ENCODE measurements at places on chromosomes 6 and 20. TPM values are rescaled to one million over a fixed set of nuclear protein-coding genes. Genes with fewer than 3 reads are reported as not detected.

DNA sequence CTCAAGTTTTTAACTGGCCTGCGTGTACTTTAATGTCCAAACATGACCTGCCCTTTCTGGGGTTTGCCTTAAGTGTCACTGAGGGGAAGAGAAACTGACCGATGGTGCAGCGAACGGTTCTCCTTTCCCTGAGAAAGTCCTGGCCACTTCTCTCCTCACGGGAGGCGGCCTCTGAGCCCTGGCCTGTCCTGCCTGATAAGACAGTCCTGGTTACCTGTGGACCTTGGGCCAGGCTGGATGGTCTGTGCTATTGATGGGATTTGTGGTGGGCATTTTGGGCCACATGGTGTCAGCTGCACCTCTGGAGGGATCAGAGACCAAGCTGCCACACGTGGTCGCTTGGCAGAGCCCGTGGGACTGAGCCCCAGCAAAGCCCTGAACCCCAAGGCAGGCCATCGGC is 11.6 kb upstream of the NTSR1 start:
- DNase-seq: peak; percentile 0

PRKN gene
- polyA plus RNA-seq: 8.3 TPM

DNA sequence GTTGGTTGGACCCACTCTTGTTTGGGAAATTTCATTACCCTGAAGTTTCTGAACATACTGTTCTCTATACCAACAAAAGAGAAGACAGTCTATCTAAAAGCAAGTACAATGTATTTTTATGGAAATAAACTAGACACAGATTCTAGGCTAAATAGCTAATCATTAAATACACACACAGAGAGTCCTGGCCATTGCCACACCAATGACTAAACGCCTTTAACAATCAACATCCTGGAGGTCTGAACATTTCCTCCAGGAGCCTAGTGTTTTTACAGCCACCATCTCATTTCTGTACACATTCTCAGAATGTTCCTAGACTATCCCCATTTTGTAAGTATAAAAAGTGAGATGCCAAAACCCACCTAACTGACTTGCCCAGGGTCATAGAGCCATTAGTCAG is 141.6 kb upstream of the RREB1 start:
- no peak for DNase-seq

RGS19 gene
- polyA plus RNA-seq: 4.5 TPM

GRCh38 chr20:47350691-47351545 is 5.6 kb downstream of the ZMYND8 start:
- no peak for DNase-seq
